ENCODE measurements at places on chromosomes 2 and 18.

- H3K27ac ChIP-seq = no peak overlapping the region
- H3K4me3 ChIP-seq = no peak overlapping the region
These were observed 171.3 kb downstream of the ARHGAP15 start for GRCh38 chr2:143300536-143300935.

GRCh38 chr18:36887114-36887513, 58.2 kb downstream of the KIAA1328 start:
- no peaks in the 10 kb centered on the region for H3K36me3 ChIP-seq
- peaks cover 6% of the 10 kb centered on the region for H3K4me1 ChIP-seq
- H3K4me3 ChIP-seq = no peak overlapping the region
- DNase-seq = peak; percentile 4
- no peak overlapping the region for H3K27ac ChIP-seq

- no peak overlapping the region for H3K4me3 ChIP-seq
- 0 out of 2 replicates have a peak, but pooled peaks cover 2% of the 10 kb centered on the region for H3K36me3 ChIP-seq
- DNase-seq = no peak
- peak overlapping the region; percentile 70 for H3K27ac ChIP-seq
- peaks cover 23% of the 10 kb centered on the region for H3K4me1 ChIP-seq
- H3K27me3 ChIP-seq = no peaks in the 10 kb centered on the region
These were observed 13.0 kb downstream of the IMPA2 start for GRCh38 chr18:11994336-11994702.

- H3K36me3 ChIP-seq = no peaks in the 10 kb centered on the region
- no peak for DNase-seq
- H3K27me3 ChIP-seq = no peaks in the 10 kb centered on the region
These were observed 483.4 kb upstream of the KLHL29 start for GRCh38 chr2:22901471-22902179.
